NCI-H510A (cell line): ENCODE measurements at places on chromosomes 13 and 19.

DNA sequence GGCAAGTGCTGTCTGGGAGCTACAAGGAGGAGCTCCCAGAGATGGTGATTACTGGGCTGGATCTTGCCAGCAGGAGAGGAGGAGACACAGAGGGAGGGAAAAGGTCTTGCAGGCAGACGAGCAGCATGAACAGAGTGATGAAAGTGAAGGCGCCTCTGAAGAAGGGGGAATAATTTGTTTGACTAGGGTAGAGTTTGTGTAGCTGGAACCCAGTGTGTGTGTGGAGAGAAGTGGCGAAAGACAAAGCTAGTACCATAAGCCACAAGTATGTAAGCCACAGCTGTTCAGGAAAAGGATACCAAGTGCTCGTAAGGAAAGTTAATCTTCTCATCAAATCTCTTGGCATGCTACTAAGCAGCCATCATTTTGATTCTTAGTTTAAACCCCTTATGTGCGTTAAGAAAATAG is 5.4 kb downstream of the FLT1 start:
- DNase-seq: no peak

DNA sequence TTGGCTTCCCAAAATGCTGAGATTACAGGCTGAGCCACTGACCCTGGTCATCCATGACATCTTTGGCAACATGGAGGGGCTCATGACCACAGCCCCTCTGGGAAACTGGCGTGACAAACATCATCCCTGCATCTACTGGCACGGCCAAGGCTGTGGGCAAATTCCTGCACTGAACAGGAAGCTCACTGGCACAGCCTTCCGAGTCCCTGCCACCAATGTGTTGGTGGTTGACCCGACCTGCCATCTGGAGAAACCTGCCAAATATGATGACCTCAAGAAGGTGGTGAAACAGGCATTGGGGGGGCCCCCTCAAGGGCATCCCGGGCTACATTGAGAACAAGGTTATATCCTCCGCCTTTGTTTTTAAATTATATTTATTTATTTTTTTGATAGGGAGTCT is 8.9 kb upstream of the ACP5 start:
- no peak for DNase-seq

- no peak for DNase-seq
These were observed 1.8 kb downstream of the HDGFL2 start for GRCh38 chr19:4473763-4474513.

- no peak for DNase-seq
These were observed 379.6 kb downstream of the TSHZ3 start for GRCh38 chr19:30969591-30969990.
